GM04503 (cell line): ENCODE measurements at places on chromosomes 1 and 21.

GRCh38 chr21:45873866-45874265, 107.7 kb upstream of the COL6A1 start:
- DNase-seq, result no peak

DNA sequence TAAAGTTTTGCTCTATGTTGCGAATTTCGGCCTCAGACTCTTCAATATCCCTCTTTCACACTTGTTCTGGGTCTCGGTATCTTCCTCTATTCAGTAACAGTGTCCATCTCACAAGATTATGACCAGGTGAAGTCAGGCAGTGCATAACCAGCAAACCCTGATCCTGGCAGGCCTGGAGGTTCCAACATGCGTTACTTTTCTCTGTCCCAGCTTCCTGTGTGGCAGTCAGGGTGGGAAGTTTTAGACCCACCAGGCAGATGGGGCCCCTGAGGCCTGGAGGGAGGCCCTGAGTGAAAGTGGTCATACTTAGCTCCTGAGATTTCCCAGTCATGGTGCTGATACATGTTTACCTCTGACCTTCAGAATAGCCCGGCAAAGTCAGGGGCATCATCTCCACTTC, 5.1 kb downstream of the TMEM61 start:
- no peak for DNase-seq

DNA sequence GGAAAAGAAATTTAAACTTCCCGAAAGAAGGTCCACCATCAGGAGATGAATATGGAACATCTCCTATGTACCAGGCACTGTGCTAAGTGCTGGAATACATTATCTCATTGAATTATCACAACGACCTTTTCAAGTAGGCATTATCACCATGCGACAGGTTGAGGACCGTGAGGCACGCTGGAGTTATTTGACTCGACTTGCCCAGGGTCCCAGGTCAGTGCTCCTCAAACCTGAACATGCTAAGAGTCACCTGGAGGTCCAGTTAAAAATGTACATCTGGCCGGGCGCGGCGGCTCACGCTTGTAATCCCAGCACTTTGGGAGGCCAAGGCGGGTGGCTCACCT, 15.9 kb upstream of the AGTRAP start:
- DNase-seq, result no peak

DNA sequence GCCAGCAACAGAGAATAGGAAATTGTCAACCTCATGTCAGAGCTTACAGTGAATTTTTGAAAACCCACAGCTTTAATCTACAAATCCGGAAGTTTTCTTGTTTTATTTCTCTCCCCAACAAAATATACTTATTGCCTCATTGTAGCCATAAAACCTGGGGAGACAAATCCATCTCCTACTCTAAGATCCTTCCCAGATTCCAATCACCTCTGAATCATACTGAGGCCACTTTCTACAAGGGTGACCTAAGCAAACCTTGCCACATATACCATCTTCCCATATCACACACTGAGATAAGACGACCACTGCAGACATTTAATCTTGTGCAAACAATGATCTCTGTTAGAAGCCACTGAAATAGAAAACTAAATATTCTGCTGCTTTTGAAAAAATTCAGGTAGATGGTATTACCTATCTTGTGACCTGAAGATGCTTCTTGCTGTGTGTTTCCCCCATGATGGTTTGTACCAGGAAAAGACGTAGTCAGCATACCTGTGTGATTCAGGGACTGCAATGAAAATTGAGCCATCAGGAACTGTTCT, 171.5 kb upstream of the DUSP10 start:
- DNase-seq, result no peak

DNA sequence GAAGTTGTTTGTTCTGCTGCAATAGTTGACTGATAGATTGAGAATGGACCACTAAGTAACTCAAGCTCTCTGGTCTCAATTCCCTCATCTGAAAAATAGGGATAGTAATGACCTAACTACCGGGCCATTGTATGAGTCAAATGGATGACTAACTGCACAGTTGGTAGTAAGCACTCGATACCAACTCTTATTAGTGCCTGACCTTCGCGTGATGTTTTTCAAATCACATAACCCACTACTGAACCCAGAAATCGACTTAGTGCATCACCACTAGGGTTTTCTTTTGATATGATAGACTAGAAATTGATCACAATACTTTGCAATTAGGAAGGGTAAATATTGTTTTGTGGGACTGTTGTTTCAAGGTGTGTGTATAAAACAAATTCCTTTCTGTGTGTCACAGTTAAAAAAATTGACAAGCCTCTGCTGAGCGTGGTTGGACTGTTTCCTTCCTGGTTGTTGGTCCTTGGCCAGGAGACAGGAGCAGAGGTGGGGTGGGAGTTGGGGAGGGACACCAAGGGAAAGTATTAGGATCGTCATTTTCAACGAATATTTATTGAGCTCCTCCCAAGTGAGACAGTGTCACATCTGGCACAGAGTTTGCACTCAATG, 54.0 kb upstream of the LRP8 start:
- DNase-seq, result no peak

- no peak for DNase-seq
Observed at GRCh38 chr1:204472660-204473059, 21.9 kb downstream of the PIK3C2B start.

DNA sequence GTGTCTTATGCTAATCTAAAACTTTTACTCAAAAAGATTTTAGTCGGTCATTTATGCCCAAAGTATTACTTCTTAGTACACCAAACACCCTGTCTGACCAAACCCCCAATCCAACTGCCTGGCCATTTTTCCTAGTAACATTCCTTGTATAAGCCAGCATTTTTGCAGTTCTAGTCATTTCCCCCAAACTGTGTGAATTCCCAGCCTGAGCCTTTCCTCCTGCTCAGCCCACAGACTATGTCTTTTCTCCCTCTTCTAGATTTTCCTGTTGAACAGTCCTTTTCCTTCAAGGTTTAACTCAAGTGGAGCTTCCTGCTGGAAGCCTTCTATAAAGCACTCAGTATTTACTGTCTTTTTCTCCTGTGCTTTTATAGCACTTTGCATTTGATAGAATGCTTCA, 843.8 kb downstream of the USP25 start:
- DNase-seq, result no peak

DNA sequence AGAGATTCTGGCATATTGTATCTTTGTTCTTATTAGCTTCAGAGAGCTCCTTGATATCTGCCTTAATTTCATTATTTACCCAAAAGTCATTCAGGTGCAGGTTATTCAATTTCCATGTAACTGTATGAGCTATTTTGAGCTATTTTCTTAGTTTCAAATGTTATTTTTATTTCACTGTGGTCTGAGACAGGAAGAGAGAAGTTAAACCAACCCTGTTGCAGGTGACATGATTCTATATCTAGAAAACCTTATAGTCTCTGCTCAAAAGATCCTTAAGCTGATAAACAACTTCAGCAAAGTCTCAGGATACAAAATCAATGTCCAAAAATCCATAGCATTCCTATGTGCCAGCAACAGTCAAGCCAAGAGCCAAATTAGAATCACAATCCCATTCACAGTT, 1644.0 kb upstream of the B3GALT2 start:
- no peak for DNase-seq

GRCh38 chr1:242854466-242854865, 330.0 kb upstream of the PLD5 start:
- no peak for DNase-seq

DNA sequence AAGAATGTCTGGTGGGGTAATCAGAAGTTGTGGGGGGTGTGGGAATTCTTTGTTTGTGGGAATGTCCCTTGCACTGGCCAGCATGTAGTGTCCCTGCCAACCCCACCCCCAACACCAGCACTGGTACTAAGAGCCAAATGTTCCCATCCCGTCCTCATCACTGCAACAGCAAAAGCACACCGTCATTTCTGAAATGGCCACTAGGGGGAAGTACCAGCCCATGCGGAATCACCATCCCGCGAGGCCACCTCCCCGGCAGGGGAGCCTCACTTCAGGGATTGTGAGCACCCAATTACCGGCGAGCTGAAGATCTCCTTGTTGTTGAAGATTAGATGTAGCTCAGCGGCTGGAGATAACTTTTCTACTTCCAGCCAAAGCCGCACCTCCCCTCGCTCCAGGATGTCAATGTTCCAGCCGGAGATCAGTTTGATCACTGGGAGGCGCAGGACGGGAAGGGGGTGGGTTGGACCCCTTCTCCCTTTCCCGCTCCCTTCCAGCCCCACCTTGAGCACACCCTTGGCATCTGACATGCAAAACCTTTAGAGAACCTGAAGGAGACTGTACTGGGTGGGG, 41.0 kb downstream of the MYOM3 start:
- DNase-seq, result no peak

GRCh38 chr1:98854137-98854536, 150.5 kb downstream of the PLPPR5 start:
- DNase-seq, result no peak
